ENCODE measurements at places on chromosomes 11 and 22.

GRCh38 chr11:90836031-90836430 is 613.2 kb upstream of the CHORDC1 start:
- DNase-seq = no peak

DNA sequence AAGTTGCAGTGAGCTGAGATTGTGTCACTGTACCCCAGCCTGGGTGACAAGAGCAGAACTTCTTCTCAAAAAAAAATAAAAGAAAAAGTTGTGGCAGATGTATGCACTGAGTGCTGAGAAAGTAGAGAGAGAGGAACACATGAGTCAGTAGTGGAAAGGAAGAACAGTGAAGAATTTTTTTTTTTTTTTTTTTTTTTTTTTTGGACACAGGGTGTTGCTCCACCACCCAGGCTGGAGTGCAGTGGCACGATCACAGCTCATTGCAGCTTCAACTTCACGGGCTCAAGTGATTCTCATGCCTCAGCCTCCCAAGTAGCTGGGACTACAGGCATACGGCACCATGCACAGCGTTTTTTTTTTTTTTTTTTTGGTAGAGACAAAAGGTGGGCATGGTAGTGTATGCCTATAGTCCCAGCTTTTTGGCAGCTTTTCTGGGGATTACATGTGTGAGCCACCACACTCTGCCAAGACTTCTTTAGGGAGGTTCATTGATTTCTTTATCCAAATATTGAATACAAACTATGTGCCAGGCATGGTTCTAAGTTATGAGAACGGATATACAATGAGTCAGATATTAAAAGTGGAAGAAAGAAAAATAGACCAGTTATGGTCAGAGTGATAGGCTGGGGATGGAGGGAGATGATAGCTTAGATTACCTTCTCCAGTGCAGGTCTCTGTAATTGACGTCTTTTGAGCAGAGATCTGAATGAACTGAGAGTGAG is 62.0 kb downstream of the YAP1 start:
- DNase-seq = no peak

GRCh38 chr11:13126430-13126829 is 117.3 kb downstream of the RASSF10 start:
- no peak for DNase-seq

DNA sequence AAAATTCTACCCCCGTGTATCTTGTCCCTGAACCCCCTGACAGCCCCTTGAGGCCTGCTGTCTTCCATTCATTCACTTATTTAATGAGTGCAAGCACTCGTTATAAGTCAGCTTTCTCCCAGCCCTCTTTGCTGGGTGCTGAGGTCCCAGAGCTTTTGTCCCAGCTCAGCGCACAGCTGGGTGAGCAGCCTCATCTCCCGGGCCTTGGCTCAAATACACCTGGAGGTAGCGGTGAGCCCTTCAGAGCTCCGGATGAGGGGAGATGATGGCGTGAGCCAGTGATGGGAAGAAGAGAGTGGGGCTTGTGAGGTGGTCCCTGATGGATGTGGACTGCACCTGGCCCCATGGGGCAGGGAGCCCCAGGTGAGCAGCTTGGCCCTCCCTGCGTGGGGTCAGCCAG is 18.1 kb upstream of the ARHGAP8 start:
- no peak for DNase-seq

DNA sequence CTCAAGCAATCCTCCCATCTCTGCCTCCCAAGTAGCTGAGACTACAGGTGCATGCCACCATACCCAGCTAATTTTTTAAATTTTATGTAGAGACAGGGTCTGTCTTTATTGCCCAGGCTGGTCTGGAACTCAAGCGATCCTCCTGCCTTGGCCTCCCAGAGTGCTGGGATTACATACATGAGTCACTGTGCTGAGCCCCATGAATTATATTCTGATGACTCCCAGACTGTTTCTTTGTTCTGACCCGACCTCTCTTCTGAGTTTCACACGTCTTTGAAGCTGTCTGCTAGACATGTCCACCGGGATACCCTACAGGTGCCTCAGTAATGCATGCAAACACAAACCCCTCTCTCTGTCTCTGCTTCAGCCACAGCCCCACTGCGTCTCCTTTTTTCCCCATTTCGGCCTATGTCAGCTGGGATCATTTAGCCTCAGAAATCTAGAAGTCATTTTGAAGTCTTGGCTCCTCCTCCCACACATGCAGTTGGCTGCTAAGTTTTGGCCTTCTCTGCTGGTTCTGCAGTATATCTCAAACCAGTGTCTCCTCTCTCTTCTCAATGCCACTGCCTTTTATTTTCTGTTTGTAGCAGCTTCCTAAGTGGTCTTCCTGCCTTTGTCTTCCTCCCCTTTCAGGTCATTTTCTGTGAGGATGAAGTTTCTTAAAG is 4.8 kb downstream of the VPS26B start:
- no peak for DNase-seq

GRCh38 chr11:106379712-106380111 is 302.2 kb downstream of the AASDHPPT start:
- DNase-seq = no peak

- no peak for DNase-seq
These were observed 56.1 kb downstream of the IGLL5 start for GRCh38 chr22:22943521-22944267.

DNA sequence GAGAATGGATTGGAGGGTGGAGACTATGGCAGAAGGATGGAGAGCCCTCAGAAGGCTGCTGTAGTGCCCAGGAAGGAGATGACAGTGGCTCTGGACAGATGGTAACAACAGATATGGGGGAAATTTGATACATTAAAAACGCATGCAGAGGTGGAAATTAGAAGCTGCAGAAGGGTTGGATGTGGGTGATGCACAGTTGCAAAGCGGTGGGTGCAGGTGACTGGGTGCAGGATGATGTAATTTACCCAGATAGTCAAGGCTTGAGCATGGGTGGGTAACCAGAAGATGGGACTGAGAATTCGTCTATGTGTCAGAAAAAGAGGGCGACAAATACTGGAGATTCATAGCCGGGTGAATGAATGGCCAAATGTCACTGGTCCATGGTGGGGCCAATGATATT is 570.3 kb downstream of the MN1 start:
- peak; percentile 49 for DNase-seq

DNA sequence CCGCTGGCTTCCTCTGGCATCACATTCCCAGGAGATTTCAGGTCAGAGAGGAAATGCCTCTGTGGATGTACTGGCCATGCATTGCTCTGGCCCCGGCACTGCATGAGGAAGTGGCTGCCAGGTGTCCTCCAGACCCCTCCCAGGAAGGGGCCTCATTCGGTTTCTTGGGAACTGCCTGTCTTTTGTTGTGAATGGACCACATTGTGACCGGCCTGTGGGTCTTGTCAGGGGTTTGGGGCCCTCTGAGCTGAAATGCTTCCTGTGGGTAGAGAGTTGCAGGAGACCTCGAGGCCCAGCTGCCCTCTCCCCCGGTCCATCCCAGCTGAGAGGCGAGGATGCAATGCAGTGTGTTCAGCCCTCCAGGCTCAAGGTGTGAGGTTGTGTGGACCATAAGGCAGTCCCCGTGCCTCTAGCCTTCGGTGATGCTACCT is 18.8 kb upstream of the ST3GAL4 start:
- DNase-seq = no peak

GRCh38 chr11:66346476-66347424 is 679 bp downstream of the B4GAT1 start:
- DNase-seq = no peak

DNA sequence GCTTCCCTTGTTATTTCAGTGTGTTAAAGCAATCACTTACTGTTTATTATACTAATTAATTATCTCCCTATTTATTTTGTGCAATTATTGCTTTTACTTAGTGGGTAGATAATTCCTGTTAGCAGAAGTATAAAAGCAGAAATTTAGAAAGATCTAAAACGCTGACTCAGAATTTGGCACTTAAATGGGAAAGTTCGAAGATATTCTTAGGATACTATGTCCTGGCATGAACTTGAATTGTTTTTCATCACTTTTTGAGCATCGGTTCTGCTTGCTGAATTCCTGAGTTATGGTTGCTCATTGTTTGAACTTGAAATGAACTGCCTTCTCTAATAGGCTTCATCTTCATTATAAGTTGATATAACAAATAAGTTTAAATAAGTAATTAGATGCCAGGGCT is 325.4 kb downstream of the JRKL start:
- DNase-seq = no peak

GRCh38 chr11:129720156-129720555 is 95.5 kb upstream of the TMEM45B start:
- DNase-seq = no peak

DNA sequence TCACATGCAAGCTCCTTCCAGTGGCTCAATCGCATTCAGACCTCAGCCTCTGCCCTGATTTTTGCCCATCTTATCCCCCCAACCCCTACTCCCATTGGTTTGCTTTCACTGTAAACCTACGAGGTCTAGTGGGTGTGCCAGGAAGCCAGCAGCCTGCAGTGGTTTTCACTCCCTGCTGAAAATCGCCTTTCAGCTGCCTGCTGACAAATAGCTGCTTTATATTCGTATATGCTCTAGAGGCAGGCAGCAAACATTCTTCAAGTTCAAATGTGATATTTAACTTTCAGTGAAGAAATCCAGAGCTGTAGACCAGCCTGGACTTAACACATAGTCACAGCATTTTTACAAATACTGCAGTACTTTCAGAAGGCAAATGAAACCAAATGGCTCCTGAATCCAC is 92.8 kb upstream of the APOA1 start:
- no peak for DNase-seq

DNA sequence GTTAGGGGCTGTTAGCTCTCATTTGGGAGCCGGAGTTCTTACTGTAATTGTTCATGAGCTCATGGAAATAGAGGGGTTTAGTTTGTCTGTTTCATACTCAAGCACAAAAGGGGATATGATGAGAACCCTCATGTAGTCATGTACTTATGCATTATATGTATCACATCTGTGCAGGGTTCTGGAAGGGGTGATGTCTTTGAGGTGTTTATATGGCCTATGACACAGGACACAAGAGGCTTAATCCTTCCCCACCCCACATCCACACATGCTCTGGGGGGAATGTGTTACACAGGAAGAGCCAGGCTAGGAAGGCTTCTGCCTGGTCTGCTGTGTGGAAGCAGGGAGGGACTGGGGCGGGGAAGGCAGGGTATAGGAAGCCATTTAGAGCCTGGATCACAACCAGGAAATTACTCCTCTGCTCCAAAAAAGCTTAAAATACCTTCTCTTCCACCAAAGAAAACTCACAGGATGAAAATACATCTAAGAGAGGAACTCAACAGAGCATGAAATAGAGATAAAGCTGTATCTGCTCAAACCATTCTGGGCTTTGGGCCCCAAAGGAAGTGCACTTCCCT is 316.1 kb downstream of the TMEM135 start:
- DNase-seq = no peak

- no peak for DNase-seq
These were observed 1043.1 kb downstream of the JRKL start for GRCh38 chr11:97432926-97433325.

- no peak for DNase-seq
These were observed 55.3 kb upstream of the GCAT start for GRCh38 chr22:37752189-37753087.

All from head of caudate nucleus (tissue), 42 donors.